ENCODE measurements at places on chromosomes 6 and 20.

DNA sequence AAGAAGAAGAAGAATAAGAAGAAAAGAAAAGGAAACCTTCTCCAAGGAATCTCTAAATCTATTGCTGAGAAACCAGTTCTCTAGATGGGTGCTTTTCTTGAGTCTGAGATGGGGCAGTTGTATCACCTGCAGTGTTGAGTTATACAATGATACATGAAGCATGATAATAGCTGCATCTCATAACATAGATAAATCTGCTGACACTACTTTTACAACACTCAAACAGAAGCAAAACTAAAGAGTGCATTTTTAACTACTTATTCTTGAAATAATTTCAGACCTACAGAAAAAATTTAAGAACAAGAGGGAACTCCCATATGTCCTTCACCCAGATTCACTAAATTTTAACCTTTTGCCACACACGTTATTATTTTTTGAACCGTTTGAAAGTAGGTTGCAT is 70.3 kb downstream of the SYNJ2 start:
- DNase-seq: no peak

- DNase-seq: no peak
Observed at GRCh38 chr6:97665446-97665845, 382.4 kb upstream of the MMS22L start.

DNA sequence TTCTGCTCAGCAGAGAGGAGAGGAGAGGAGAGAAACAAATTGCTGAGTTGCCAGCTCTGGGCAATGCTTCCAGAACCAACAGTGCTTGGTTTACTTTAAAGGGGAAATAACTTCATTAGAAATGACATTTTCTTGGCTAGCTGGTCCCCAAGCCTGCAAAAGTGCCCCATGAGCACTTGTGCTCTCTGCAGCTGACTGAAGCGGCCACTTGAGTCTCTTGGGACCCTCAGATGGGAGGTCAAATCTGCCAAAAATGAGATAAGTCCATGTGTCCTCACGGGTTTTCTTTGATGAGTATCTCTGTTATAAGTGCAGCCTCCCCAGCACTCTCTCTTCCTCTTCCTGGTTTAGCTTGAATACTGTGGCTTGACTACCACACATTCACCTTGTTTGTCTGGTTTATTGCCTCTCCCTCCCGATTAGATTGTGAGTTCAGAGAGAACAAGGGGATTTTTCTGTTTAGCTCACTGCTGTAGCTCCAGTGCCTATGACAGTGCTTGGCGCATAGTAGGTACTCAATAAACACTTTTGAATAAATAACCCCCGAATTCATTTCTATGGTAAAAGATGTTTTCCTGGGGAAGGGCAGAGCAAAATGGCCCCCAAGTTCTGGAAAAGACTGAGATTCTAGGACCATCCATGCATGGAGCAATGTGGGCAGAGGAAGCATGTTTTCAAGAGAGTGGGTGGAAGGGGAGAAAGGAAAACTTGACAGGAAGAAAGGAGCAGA is 7.0 kb upstream of the RIN2 start:
- no peak for DNase-seq

DNA sequence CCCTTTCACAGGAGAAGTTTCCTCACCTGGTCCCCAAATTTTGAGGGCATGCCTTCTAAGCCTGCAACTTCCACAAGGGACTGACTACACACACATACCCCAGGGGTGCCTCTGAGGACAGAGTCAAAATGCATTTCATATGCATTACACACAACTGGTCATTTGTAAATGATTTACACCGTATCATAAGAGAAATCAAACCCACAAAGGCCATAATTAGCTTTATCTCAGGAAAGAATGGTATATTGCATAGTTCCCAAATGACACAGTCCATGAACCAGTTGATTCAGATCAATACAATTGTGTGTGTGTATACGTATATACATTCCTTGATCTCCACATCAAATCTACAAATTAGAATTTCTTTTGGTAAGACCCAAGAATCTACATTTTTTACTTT is 203.3 kb upstream of the PRDM1 start:
- no peak for DNase-seq

GRCh38 chr6:161890133-161890831 is 616.4 kb upstream of the AGPAT4 start:
- no peak for DNase-seq

DNA sequence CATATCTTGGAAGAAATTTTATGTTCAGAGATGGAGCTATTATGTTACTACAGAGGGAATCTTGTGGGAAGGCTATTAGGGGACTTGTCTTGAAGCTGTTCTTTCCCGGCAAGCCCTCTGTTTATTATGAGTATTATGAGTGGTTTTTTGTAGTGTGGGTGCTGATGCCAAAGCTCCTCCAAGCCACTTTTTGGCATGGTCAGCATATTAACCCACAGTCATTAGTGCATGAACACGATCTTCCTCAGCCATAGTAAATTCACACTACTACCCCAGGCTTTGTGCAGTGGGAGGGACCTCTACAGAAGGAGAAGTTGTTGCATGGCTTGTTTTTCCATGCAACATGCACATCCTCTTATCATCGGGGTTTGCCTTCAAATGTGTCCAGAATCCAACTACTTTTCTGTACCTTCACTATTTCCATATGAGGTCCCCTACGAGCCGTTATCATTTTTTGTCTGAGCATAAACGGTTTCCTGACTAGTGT is 6.5 kb upstream of the BMP6 start:
- no peak for DNase-seq

DNA sequence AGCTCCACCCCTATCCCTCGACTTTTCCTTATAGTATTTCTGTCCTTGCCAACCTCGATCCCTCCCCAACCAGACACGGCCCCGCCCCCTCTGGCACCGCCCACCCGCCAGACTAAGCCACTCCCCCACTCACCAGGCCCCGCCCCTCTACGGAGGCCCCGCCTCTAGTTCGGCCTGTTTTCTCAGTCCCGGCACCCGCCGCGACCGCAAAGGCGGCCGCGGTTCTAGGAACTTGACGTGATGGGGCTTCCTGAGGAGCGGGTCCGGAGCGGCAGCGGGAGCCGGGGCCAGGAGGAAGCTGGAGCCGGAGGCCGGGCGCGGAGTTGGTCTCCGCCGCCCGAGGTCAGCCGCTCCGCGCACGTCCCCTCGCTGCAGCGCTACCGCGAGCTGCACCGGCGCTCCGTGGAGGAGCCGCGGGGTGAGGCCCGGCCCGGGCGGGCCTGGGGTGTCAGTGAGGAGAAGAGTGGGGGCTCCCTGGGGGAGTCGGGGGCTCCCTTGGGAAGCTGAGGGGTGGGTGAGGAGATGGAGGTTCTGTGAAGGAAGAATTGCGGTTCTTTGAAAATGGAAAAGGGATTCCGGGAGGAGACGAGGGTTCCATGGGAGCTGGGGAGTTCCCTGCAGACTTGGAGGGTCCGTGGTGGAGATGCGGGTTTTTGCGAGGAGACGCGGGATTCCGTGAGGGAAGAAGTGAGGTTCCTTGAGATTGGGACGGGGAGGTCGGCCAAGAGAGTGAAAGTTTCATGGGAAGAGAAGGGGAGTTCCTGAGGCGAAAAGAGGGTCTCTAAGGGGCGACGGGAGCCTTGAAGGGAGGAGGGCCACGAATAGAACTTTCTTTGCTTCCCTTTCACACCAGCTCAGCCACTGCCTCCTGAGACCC is at the start of gene ACSS2:
TSS of gene ACSS2 (plus strand) at position 207 of the 877 bp plus-strand sequence. CDS start at position 241, 34 bp downstream.
- DNase-seq: peak; percentile 91

DNA sequence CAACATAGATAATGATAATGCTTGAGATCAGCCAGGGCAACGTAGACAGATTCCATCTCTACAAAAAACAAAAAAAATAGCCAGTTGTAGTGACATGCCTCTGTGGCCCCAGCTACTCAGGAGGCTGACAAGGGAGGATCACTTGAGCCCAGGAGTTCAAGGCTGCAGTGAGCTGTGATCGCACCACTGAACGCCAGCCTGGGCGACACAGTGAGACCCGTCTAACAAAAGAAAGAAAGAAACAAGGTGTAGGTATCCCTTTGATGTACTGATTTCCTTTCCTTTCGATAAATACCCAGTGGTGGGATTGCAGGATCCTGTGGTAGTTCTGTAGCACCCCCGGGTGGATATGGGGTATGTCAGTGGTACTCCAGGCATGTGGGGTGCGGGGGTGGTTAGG is 48.2 kb upstream of the ADTRP start:
- DNase-seq: no peak

DNA sequence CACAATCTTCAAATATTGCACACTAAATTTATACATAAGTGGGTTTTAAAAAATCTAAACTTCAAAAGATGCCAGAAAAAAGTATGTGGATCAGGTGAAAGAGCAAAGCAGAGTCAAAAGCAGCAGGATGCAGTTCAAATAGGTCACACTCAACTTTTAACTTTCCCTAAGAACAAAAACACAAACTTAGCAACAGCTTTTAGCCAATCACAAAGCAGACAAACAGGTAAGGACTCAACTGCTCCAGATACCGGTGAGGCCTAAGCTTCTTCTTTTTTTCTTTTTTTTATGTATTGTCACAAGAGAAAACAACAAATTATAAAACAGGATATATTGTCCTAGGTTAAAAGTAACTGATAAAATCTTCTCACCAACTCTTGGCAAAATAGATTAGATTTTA is 74.7 kb downstream of the SESN1 start:
- no peak for DNase-seq

GRCh38 chr6:16367571-16367970 is 129.2 kb downstream of the GMPR start:
- no peak for DNase-seq

DNA sequence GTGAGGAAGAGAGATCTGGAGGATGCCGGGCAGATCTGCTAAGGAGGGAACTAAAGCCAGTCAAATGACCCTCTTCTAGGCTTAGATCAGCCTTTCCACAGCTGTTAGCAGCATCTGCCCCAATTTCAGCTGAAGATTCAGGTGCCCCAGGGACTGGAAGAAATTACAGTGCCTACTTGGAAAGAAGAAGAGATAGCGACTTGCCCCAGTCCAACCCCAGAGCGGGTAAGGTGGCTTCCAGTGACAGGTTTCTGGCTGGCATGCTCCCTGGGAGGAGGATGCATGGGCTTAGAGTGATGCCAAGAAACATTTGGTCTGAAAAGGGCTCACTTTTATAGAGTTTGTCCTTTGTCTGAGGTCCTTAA is 620 bp downstream of the TJAP1 start:
- no peak for DNase-seq

- DNase-seq: no peak
Observed at GRCh38 chr6:34982424-34982852, 93.4 kb downstream of the ANKS1A start.

- no peak for DNase-seq
Observed at GRCh38 chr6:45667766-45668165, 290.0 kb upstream of the SUPT3H start.

DNA sequence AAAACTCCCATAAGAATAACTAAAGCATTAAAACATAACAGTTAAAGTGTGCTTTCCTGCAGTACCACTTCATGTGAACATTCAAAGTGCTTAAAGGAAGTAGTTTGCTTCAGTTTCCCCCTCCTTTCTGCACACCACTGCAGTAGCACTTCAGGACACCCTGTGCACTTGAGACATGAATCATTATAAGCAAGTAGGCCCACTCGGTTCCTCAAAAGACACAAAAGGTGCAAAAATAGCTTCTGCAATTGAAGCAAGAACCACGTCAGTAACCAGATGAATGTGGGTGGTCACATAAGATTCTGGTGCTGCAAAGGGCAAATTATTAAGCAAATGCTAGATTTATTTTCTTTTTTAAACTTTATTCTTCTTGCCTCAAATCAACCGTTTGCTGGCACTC is 160.6 kb downstream of the HIVEP2 start:
- no peak for DNase-seq

- no peak for DNase-seq
Observed at GRCh38 chr6:167221400-167222201, 63.8 kb upstream of the GPR31 start.

DNA sequence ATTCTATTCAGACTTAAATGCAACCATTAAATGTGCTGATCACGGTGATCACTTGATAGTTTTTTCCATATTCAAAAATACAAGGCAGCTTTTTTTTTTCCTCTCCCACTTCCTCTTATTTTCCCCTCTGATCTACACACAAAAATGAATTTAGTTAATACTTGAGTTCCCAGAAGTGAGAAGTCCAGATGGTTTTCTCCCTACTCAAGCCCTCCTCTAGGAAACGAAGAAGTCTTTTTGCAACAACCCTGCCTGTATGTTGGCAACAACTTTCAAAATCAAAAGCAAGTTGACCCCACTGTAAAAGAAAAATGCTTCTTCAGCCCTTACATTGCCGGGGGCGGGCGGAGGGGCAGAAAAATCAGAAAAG is 24.3 kb downstream of the ARHGAP18 start:
- DNase-seq: no peak

DNA sequence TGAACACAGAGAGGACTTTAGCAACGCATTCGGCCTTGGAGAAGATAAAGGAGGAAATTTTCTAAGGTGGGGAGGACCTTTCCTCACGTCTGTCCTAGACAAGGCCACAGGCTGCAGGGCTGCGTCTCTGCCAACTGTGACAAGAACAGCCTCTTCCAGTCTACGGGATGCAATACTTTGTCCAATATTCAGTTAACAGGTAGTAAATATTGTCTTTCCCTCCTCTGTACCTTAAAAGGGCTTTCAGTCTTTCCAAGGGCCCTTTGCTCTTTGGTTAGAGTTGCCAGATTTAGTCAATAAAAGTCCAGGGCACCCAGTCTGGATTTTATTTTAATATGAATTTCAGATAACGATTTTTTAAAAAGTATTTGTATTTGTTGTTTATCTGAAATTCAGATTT is 78.2 kb downstream of the ELOVL4 start:
- no peak for DNase-seq

DNA sequence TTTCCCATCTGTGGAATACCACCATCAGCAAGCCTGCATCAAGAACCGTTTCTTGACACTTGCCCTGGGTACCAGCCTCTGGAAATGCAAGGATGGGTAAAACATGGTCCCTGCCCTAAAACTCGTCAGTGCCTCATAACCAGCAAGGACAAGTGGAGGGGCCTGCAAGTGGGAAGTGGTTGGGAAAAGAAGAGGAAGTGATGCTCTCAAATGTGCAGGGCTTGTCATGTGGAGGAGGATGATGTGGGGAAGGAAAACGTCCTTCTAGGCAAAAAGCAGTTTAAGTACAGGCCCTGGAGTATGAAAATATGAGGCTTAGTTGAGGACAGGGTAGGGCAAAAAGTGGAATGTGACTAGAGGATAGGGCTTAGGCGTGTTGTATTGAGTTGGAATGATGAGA is 19.0 kb downstream of the RREB1 start:
- no peak for DNase-seq

- no peak for DNase-seq
Observed at GRCh38 chr6:137861550-137862337, 5.3 kb upstream of the TNFAIP3 start.

All from stimulated activated CD8-positive, alpha-beta memory T cell treated with anti-CD3 and anti-CD28 coated beads, Interleukin-12 subunit alpha, Interleukin-12 subunit beta, amount 100 ng/mL, for 1 hour (primary cell).